ENCODE measurements at places on chromosomes 11 and 22.

DNA sequence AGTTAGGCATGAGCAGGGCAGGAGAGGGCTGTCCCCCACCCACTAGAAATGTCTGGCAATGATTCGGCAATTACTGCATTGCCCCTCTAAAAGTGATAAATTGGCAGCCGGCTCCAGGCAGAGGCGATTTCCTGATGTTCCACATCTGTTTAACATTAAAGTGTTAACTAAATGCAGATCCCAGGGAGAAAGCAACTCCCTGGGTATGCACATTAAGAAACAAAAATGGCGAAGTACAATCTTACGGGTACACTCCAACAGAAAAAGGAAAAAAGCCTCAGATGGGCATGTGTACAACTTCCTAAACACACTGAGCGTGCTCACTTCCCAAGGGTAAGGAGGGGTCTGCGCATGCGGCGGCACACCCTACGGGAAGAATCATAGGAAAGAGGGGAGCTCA, 314.4 kb downstream of the CASP12 start:
- no peak for DNase-seq

DNA sequence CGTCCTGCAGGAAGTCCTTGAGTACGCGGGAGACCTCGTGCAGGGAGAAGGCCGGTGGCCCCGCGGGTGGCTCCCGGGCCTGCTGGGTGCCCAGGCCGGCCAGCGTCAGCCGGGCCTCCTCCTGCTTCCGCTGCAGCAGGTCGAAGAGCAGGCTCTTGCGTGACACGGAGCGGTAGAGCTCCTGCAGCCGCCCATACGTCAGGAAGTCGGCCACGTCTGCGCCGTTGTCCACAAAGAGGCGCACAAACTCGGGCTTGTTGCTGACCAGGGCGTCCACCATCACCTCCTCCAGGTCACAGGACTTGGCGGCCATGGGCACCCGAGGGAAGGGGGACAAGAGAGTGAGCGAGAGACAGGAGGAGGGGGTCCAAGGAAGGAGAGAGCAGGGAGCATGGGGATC, 14.6 kb downstream of the TSSC4 start:
- no peak for DNase-seq

DNA sequence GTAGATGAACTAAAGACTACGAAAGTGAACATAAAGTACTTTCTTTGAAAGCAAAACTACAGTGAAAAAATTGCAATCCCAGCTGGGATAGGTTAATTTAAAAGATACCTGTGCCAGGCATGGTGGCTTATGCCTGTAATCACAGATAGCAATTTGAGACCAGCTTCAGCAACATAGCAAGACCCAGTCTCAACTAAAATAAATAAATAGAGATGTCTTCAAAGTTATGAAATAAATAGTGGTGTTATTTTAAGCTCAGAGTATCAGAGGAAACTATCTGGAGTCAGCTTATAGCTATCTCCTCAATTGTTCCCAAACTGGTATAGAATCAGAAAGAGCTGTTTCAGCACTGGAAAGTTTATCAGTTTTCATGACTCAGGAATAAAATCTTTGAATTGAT, 17.3 kb upstream of the MMP13 start:
- no peak for DNase-seq

- no peak for DNase-seq
These were observed 14.4 kb downstream of the GRAP2 start for GRCh38 chr22:39915295-39915726.

- DNase-seq, result peak; percentile 75
These were observed 76.5 kb upstream of the ARFGAP3 start for GRCh38 chr22:42933485-42934091.

- DNase-seq, result peak; percentile 33
These were observed 4.5 kb downstream of the KCNQ1OT1 start for GRCh38 chr11:2694995-2695939.

GRCh38 chr11:25890626-25891260, 441.2 kb upstream of the ANO3 start:
- no peak for DNase-seq

DNA sequence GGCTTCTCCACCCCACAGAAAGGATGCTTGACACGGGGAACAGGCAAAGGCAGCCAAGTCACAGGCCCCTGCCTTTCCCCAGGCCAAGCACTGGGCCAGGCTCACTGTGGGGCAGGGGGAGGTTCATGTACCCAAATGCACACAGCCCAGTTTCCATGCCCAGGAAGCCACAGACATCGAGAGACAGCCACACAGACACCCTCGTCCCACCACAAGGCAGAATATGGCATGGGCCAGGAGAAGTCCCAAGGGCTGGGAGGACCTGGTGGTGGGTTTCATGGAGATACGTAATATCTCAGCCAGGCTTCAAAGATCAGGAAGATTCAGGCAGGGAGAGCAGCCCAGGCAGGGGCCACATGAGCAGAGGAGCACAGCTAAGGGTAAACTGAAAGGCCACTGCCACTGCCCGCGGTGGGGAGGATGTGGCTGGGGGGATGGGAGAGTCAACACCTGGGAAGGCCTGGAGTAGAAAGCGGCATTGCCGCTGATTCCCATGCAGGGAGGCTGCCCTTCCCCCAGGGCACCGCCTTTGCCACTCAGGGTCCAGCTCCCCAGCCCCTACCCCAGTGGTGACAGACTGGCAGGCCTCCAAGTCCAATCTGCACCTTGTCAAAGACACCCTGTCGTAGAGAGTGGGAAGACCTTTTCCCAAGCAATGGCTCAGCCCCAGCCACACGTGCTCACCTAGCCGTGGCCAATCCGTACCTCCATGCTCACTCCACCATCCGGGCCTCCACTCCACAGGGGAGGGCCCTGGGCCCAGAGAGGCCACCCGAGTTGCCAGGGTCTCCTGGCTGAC, 2.4 kb upstream of the MFNG start:
- no peak for DNase-seq

GRCh38 chr11:63274776-63275175, 31.4 kb upstream of the SLC22A25 start:
- no peak for DNase-seq

DNA sequence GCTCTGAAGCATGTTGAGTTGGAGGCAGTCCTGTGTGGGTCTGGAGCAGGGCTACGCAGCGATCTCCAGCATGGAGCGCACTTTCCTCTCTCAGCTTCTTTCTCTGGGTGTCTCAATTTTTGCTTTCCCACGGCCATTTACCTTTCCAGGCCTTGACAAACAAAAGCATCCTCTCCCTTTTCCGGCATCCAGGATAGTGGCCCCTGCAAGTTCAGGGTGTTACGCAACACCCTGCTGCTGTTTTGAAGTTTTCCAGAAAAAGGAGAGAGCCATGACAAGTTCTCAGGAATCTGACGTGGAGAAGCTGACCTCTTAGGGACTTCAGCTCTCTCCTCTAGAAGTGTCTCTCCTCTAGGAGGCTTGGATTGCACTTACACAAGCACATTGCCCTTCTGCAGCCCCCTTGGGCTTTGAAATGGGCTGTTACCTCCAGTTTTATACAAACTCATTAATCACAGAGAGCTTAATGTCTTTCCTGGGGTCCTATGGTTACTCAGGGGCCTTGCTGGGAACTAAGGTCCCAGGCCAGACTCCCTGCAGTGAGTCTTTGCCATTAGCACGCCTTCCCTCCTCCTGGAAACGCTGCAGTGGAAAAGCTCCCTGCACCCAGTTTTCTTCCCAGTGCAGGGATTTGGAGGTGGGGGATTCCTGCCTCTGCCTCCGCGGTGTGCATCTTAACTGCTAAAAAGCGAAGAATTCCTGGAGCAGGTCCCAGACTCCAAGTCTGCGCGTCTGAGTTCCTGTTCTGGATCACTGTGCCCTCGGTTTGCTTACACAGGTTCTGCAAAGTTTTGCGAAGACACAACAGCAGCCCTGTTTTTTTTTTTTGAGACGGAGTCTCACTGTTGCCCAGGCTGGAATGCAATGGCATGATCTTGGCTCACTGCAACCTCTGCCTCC, 80.4 kb downstream of the BARX2 start:
- DNase-seq, result no peak

DNA sequence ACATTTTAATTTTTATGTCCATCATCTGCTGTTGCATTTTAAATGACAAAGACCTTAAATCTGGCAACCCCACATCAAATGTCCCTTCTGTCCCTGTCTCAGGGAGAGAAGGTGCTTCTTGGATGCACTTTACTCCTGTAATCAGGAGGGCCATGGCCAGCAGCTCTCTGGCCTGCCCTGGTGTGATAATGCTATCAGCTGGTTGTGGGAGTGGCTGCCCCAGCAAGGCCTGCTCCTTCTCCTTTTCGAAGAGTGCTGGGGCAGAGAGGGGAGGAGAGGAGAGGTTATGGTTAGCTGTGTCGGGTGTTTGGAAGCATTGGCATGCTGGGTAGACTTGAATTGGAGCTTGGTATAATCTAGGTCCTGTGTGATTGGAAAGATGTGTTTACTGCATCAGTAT, 12.8 kb downstream of the TNRC6B start:
- no peak for DNase-seq

GRCh38 chr11:12679471-12679870, 5.2 kb downstream of the TEAD1 start:
- no peak for DNase-seq

DNA sequence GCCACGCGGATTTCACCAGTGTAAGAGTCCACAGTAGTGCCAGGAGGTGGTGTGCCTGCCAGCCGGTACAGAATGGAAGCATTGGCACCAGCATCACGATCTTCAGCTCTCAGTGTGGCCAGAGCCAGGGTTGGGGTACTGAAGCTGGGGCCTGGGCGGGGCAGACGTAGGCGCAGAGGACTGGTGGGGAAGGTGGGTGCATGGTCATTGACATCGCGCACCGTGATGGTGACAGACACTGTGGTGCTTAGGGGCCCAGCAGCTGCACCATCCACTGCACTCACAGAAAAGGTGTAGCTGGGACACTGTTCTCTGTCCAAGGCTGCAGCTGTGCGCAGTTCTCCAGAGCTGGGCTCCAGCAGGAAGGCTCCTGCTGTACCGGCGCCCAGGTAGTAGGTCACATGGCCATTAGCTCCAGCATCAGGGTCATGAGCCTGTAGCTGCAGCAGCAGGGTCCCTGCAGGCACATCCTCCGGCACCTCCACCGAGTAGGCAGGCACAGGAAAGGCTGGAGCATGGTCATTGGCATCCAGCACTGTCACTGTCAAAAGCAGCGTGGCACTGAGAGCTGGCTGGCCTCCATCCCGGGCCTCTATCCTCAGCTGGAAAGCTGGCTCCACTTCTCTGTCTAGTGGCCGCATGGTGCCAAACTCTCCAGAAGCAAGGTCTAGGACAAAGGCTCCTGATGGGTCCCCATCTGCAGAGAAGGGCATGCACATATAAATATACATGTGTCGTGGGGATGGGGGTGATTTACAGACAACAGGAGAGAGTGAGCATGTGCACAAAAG, 7.9 kb upstream of the TPP1 start:
- no peak for DNase-seq

DNA sequence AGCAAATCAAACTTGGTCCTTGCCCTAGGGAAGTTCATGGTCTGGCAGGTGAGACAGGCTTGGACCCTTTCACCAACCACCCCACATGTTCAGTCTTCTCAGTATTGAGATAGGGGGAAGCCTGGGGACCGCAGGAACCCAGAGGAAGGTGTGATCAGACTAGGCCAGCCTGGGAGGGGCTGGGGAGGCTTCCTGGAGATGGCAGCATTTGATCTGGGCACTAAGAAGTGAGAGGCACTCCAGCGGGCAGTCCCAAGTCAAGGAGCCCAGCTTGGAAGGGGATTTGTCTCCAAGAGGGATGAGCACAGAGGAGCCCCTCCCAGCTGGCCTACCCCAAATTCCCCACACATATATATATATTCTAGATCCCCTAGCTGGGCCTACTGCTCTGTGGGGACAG, 5.4 kb downstream of the LRRC32 start:
- DNase-seq, result no peak

DNA sequence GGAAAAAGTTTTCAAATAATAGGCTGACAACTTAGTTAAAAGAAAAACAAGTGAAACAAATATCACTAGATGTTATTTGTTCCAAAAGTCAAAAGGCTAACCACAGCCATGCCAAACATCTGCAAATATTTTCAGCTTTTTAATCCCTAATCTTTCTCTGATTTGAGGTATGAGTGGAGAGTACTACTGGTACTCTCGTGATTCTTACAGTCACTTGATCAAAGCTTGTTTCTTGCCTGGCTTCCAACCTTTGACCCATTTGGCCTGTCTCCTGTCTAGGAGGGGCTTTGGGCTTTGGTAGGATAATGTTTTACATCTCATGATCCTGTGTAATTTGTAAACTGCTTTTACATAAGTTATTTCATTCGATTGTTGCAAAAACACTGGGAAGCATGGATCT, 301.8 kb upstream of the SORL1-AS1 start:
- no peak for DNase-seq

- no peak for DNase-seq
These were observed 240.3 kb downstream of the TENM4 start for GRCh38 chr11:79200398-79201070.

DNA sequence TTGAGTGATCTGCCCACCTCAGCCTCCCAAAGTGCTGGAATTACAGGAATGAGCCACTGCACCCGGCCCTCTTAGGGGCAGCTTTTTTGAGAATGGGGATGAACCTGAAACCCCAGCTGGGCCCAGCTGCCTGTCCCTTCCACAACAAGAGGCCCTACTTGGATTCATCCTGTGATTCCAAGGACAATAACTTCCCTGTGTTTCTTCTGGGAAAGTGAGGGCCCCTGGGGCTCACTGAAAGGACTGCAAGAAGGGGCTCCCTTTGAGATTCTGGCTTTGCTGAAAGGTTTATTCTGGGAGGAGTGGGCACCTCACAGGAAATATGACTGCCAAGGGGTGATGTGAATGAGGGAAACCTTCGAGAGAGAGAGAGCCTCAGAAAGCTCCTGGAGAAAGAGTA, 12.3 kb upstream of the GNAZ start:
- DNase-seq, result no peak

DNA sequence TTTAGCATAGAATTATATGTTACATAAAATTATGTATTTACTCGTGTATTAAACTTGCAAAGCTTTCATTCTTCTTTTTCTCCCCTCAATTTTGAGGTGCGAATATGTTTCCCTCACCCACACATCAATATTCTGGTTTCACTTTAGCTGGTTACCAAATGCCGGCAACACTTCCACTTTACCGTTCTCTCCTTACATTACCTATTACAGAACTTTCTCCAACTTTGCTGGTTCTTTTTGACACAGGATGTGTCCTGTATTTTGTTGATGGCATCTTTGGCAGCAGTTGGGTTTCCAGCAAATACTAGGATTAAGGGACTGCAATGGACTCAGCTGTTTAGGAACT, 84.9 kb downstream of the PRR5L start:
- no peak for DNase-seq

DNA sequence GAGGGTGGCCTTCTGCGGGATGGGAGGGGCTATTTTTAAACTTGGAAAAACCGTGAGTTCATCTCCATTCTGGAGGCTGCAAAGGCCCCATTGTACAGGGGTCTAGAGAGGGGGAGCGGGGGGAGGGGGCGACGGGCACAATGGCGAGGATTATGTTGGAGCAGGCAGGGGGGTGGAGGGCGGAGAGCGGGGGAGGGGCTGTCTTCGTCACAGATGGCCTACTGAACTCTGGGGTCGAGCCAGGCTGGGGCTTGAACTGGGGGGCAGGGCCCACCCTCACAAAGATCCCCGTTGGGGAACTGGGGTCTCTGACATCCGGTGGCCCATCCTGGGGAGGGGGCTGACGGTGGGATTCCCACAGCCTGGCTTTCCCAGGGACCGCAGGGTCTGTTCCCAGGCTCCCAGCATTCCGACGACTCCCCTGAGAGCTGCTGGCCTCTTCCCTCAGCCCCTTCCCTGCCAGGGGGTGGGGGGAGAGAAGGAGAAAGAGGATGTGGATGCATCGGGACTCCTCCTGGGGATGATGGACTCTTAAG, 3.4 kb upstream of the MCAM start:
- peak; percentile 72 for DNase-seq

- DNase-seq, result no peak
These were observed 143.0 kb downstream of the ELP4 start for GRCh38 chr11:31652528-31652927.

- DNase-seq, result no peak
These were observed 34.0 kb downstream of the WNT7B start for GRCh38 chr22:45942787-45943493.

Data from left hindlimb (tissue), 1 donor.